ENCODE measurements at places on chromosomes 1 and 21.

DNA sequence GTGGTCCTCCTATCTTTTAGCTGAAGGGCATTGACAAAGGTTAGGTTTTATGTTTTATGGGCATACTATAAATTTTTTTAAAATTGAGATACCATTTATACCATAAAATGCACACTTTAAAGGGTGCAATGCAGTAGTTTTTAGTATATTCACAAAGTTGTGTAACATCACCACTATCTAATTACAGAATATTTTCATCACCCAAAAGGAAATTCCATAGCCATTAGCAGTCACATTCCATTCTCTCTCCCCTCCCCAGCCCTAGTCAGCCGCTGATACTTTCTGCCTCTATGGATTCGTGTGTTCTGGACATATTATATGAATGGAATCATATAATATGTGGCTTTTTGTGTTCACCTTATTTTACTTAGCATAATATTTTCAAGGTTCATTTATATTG lies 135.8 kb upstream of the B3GALT2 start:
- DNase-seq = peak; percentile 83

DNA sequence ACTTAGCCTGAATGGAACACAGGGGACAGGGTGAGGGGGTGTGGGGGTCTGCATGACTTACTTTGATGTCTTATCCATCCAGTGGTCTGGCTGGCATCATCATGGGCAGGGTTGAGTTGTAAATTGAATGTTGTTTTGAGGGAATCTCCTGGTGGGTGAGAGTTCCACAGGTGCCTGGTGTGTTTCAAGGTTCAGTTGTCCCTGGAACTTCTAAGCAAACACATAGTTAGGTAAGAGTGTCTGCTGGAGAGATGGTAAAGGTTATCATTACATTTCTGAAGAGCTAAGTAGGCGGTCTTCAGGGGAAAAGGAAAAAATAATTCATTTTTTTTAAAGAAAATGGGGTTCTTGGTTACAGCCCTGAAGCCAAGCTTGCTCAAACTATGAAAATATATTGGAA lies 46.0 kb upstream of the SIPA1L2 start:
- DNase-seq = no peak

GRCh38 chr1:27403065-27403726 lies 10.8 kb downstream of the GPR3 start:
- DNase-seq = peak; percentile 89

DNA sequence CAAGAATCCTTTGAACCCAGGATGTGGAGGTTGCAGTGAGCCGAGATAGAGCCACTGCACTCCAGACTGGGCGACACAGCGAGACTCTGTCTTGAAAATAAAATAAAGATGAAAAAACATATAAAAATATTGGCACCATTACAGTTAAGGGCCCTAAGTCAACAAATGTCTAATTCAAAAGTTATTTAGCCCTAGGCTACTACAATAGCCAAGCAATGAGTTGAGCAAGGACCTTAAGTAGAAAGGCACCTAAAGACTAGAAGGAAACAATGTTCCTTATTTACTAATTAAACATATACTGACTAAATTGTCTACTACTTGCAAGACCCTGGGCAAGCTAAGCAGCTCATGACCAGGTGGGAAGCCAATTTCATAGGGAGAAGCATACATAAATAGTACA lies 4.1 kb downstream of the PIK3R3 start:
- DNase-seq = no peak

DNA sequence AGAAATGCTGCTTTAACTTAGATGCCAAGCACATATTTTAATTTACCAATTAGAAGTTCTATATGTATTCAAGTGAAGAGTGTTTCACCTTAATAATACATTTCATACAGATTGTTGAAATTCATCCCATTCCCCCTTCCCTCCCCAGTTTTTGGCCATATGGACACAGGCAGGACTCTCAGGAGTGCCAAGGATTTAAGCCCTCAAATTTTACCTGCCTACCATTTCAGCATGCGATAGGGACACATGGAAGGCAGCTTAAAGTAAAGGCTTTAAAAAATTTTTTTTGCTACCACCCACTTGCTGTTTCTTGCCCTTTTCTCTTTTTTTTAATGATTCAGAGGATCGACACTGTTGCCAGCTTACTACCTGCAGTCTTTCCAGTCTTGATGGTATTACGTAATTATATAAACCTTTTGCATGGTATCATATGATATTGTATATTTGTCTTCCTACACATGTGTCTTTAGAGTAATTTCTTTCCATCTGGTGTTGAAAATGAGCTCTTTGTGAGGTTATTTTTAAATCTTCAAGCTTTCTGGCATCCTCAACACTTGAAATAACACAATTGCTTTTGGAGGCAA lies 7.0 kb downstream of the EPB41 start:
- DNase-seq = no peak

GRCh38 chr1:38541223-38541622 lies 318.3 kb downstream of the RRAGC start:
- DNase-seq = no peak

DNA sequence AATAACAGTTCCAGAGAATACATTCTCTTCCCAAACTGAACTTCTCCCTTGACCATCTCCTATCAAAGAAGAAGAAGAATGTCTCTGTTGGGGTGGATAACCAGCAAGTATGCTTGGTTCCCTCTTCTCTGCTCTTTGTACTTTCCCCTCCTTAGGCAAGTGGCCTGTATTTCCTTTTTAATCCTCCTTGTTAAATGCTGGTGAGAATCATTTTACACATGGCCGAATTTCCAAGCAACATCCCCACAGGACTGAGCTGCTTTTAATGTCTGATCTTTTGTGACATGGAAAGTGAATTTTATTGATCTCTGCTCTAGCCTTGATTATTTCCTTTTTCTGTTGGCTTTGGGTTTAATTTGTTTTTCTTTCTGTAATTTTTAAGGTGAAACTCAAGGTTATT lies 336.7 kb downstream of the DUSP10 start:
- DNase-seq = no peak

Measured in foreskin fibroblast (primary cell).